ENCODE measurements at places on chromosomes 5 and 9.

- DNase-seq, result peak; percentile 73
These were observed 21.4 kb upstream of the FLT4 start for GRCh38 chr5:180670586-180671359.

GRCh38 chr9:28668158-28668557 lies 1094.9 kb upstream of the C9orf72 start:
- no peak for DNase-seq

DNA sequence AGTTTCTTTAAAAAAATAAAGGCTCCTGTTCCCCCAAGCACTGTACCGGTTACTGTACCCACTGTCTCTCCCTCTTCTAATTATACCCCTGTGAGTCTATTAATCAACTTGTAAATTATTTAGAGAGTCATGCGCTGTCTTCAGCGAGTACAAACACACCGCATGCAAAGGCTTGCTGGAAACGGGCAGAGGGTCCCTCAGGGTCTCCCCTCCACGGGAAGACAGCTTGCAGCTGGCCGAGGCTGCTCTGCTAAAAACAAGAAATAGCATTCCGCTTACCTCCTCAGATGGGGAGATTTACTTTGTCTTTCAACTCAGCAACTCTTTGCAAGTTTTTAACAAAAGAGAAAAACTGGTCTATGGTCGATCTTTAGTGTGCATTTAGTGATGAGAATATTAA lies 71.8 kb downstream of the AK8 start:
- peak; percentile 14 for DNase-seq

DNA sequence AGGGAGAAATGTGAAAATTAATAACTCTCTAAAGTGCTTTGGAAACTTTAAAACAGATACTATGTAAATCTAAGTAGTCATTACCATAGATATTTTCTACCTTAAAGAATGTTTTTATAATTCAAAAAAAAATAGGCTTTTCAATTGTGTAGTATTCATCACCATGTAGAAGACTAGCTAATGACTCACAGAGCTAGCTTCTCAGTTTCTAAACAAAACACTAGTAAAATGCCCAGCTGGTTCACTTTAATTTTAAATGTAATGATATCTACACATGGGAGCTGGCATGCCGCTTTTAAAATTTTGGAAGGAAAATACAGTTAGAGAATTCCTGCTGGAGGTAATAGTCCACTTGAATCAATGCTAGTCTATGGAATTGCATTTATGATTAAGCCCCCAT lies 509.8 kb downstream of the CSNK1G3 start:
- no peak for DNase-seq

GRCh38 chr9:129696944-129697655 lies 31.7 kb downstream of the PRRX2 start:
- DNase-seq, result no peak

GRCh38 chr5:67021521-67021920 lies 175.1 kb downstream of the CD180 start:
- DNase-seq, result no peak

DNA sequence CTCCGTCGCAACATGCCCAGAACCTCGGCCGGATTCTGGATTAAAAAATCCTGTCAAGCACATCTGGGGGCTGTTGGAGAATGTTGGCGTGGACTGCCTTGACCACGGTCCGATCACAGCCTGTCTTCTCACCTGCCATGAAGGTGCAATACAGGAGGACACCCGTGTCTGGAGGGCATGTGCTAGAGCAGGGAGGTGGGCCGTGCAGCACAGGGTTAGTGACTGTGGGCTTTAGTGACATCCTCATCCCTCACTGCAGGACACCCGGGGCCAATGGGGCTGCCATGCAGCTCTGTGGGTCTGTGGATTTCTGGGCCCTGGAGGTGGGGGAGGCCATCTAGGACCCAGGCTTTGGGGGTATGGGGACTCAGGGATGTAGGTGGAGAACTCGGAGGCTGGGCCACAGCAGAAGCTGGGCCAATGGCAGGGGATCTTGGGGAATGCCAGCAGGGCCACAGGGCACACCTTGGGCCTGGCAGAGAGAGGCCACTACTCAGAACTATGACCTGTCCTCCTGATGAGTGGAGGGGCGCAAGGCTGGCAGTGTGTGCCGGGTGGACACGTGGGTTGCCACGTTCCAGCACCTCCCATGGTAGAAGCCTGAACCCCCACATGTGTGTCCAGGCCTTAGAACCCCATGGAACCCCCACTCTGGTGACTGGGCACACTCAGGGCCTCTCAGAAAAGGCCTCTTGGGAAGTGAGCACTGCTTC lies 23.3 kb downstream of the ZDHHC11B start:
- no peak for DNase-seq

DNA sequence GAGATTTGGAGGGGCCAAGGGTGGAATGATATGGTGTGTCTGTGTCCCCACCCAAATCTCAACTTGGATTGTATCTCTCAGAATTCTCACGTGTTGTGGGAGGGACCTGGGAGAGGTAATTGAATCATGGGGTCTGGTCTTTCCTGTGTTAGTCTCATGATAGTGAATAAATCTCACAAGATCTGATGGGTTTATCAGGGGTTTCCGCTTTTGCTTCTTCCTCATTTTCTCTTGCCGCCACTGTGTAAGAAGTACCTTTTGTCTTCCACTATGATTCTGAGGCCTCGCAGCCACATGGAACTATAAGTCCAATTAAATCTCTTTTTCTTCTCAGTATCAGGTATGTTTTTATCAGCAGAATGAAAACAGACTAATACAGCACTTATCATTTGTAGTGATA lies 29.5 kb upstream of the SPIN1 start:
- no peak for DNase-seq

- no peak for DNase-seq
These were observed 1793.8 kb upstream of the WWC1 start for GRCh38 chr5:166497496-166498104.

- DNase-seq, result no peak
These were observed 26.8 kb upstream of the STXBP1 start for GRCh38 chr9:127585161-127585819.

DNA sequence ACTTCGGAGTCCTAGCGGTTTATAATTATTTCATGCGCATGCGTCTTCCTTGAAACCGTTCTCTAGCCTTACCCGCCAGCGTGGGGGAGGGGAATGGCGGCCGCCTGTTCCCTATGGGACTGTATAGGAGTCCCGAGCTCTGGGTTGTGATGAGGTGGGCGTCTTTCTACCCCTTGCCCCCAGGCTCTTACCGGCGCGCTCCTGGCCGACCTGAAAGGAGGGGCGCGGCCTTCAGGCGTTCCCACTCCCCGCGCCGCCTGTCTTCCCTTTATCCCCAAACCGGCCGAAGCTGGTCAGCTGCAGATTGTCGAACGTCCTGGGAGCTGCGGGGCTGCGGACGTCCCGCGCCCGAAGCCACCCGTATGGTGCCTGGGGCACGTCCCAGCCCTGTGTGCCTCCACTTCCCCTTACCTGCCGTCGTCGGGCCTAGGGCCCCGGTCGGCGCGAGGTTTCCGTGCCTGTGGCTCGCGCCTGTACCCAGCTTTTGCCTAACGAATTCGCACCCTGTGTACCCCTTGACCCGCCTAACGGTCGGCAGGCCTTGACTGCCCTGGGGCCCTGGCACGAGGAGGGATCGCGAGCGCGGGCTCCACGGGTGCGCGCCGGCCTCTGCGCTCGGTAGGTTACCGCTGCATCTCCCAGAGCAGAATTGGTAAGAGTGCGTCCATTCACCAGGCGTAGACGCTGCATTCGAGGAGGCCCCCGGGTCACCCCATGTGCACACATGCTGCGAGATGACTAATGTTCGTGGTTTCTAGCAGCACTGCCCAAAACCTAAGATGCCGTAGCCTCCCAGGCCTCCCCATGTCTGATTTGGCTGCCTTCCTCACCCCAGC lies 653 bp upstream of the HNRNPH1 start:
- DNase-seq, result peak; percentile 81

DNA sequence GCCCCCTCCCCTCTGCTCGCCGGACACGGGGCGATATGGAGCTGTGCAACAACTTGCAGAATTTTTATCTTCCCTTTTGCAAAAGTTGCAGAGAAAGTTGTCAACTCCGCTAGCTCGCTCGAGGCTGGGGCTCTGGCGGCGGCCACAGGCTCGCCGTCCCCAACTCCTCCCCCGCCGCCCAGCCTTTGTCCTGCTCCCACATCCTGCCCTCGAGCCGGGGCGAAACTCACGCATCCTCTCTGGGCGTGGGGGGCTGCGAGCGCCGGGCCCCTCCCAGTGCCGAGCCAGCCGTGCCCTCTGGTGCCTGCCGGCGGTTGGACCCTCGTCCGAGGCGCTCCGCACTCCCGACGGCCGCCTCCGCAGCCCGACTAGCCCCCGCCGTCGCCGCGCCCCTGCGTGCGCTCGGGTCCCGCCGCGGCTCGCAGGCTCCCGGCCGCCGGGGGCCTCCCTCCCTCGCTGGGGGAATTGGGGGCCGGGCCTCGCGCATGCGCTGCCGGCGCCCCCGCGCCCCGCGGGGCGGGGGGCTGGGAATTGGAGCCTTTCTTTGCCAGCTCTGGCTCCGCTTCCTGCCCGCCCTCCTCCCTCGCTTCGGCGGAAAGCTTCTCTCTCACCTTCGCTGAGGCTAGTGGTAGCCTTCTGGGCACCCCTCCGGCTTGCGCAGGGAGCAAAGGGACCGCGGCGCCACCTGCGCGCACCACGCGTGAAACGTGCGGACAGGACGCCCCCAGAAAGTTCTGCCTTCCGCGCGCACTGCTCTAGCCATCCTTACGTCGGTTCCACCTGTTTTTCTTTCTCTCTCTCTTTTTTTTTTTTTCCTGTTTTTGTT lies at the start of gene CCNJL:
CCNJL (minus strand) TSS at position 431 of the 826 bp plus-strand sequence. CDS start 641 bp downstream, outside the sequence.
- no peak for DNase-seq

- no peak for DNase-seq
These were observed 27.2 kb downstream of the SLC35A4 start for GRCh38 chr5:140591747-140592372.

- peak; percentile 9 for DNase-seq
These were observed 125.3 kb upstream of the IRX4 start for GRCh38 chr5:2007878-2008501.

- DNase-seq, result no peak
These were observed 104.8 kb downstream of the GNA14 start for GRCh38 chr9:77543131-77543822.
